Stimulated activated CD4-positive, alpha-beta T cell treated with anti-CD3 and anti-CD28 coated beads, Interleukin-1b, Interleukin-23, amount 100 ng/mL, for 1 hour (primary cell): ENCODE measurements at places on chromosomes 5 and 9.

- DNase-seq: no peak
Observed at GRCh38 chr5:158559643-158560042, 540.1 kb downstream of the EBF1 start.

DNA sequence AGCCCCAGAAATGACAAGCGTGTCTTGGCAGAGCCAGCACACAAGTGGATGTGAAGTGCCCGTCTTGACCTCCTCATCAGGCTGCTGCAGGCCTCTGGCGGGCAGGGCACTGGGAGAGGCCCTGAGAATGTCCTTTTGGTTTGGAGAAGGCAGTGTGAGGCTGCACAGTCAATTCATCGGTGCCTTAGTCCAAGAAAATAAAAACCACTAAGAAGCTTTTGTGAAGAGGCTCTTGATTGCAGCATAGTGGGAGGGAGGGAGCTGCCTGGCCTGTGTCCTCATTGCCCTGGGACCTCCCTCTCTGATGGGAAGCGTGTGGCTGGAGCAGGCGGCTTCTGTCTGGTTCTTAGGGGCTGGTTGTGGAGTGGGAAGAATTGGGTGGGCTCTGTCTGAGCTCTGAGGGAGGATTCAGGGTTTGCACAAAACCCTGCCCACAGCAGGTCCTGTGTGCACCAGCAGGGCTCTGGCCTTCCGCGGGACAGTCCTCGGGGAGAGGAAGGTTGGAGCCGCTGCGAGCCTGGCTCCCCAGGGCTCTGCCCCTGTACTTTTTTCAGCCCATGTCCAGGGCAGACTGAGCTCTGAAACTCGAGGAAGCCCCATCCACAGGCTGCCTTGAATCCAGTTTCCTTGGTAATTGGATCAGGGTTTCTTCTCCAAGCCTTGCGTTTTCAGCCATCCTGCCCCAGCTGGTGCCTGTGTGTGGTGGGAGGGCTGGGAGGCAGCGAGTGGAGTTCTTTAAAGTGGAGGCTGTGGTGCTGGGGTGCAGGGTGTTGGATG lies 1.1 kb downstream of the HRCT1 start:
- no peak for DNase-seq

DNA sequence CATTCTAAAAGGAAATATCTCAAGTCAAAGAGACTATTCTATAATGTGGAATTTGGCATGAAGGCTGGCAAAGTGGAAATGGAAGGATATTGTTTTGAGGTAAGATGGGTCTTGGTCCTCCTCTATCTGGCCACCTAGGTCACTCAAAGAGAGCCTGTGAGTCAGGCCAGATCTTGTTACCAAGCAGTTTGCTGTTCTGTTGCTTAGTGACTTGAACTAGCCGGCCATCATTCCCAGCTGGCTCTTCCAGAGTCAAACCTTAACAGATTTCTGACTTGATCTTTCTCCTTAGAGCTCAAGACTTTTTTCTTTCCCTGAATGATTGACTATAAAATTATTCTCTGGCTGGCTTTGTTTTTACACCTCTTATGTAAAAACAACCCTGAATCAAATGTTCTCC lies 136.1 kb downstream of the PDE4D start:
- DNase-seq: no peak

DNA sequence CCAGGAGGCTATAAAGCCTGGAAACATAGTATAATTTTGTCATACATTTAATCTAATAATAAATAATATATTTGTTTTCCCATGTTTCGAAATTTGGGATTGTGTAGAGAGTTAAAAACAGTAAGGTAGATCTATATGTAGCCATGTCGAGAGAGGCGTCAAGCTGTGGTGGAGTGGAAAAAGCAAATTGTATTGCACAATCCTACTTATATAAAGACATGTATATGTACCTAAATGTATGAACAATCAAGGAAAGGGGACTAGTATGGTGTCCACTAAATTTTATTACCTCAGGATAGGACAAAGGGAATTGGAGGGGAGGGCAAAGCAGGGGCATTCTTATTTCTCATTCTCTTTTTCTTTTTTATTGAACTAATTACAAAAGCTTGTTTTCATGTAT lies 52.0 kb downstream of the GLRA1 start:
- no peak for DNase-seq

DNA sequence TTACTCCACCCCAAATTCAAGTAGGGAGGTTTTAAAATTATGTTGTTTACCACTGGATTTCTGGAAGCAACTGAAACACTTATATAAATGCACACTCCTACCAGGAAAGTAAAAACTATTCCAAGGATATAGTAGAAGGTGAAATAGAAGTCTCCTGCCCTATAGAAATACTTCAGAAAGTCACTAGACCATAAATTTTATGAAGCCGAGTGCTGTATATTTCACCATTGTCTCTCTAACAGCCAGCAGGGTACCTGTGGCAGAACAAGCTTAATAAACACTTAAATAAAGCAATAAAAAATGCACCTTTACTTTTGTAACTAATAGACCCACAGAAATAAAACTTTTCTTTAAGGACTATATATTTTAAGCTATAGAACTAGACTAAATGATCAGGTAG lies 631.6 kb downstream of the PDE4D start:
- DNase-seq: no peak

DNA sequence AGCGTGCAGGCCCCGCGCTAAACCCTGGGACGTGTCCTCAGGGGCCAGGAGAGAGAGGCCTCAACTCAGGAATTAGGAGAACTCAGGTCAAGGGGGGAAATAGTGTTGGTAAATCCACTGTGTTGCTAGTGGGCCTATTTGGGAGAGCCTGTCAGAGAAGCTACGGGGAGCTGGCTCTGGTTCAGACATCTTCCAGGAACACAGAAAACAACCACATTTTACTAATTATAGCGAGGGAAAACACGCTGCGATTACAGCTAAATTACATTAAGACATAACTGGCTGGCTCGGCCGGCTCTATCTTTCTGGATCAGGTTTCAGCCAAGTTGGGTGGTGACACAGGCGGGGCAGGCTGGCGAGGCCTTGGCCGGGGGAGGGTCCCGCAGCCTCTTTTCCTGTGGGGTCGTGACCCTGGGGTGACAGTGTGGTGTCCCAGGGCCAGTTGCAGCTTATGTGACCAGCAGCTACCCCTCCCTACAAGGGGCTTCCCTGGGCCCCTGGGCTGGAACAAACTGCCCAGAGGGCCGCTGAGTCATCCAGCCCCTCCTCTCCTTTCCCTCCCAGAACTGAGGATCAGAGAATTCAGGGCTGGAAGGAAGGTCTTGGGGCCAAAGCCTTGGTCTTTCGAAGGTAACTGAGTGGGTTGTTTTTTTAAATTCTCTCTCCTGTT lies 75.1 kb downstream of the FGF18 start:
- DNase-seq: no peak

DNA sequence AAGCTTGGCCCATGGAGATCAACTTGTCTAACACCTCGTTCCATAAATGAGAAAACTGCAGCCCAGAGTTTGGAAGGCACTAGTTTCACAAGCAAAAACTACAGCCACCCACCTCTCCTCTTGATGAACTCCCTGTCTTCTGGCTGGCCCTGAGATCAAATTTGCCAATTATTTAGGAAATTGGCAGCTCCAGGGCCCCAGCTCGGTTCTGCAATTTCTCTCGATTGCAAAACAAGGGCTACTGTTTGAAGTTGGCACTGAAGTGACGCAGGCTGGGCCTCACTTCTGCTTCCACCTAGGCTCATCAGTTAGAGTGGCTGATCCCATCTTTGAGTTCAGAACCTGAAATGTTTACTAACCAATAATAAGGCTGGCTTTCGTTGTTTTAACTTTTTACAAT lies 3.7 kb upstream of the GPX3 start:
- no peak for DNase-seq

- no peak for DNase-seq
Observed at GRCh38 chr5:84986688-84987087, 602.0 kb upstream of the EDIL3 start.

GRCh38 chr9:32218100-32218767 lies 166.2 kb upstream of the ACO1 start:
- no peak for DNase-seq

DNA sequence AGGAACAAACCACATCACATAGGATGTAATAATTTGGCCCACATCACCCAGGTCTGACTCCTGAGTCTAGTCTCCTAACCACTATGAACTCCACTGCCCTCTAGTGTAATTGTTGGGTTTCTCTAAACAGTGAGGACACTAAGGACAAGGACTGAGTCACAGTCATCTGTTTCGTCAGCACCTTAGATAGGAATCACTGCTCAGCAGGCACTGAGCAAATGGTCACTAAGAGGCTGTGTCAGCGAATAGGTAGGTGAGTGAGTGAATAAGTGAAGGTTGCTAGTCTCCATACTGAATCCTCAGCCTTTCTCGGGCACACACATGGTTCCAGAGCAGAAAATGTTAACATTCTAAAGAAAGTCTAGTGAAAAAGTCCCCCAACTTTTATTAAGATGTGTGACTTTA lies 278.6 kb downstream of the SPOCK1 start:
- DNase-seq: no peak
